ENCODE measurements at places on chromosomes 4 and X.

DNA sequence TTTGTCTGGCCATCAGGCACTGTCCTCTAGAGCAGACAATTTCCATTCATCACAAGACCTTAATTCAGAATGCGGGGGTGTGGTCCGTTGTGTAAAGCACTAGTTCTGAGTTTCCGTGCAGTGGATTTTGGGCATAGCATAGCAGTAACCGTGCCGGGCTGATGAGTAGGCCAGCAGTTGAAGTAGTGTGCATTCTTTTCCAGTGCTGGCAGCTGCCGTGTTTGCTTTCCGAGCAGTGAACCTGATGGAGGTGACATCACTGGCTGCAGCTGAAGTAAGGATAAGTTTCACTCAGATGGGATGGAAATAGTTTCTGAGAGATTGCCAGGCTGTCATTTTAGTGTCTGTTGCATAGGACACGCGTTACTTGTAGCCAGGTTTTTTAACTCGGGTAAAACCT lies 107.0 kb upstream of the STIM2 start:
- DNase-seq, result no peak

DNA sequence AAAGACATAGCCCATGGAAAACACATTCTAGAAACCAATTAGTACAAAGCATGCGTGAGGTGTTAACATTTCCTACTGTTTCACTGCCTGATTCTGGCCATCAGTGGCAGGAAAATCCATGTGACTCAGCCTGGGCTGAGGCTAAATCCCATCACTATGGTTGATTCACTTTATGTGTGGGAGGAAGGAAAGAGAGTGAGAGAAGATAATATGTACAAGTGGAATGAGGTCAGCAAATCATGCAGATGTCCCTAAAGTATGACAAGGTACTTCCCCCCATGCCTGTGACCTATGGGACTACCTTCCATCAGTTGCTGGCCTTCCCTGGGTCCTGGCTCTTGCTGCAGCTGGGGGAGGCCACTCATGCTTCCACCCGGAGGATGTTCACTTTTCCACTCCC lies 64.2 kb upstream of the MAP3K15 start:
- DNase-seq, result no peak

DNA sequence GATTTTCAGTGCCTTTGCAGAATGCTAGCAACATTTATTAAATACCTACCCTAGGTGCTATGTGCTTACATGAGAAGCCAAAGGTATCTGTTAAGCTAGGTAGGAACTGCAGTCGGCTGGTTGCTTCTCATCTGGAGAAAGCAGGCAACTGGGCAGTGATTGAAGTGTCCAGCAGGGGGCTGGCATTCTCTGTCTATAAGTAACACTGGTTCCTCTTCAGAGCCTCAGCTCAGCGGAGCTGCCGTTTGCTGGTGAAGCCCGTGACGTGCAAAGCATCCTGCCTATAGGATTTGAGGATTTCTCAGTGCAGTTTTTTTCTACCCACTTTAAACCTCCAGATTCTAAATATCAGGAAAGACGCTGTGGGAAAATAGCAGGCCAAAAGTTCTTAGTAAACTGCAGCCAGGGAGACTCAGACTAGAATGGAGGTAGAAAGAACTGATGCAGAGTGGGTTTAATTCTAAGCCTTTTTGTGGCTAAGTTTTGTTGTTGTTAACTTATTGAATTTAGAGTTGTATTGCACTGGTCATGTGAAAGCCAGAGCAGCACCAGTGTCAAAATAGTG lies at the start of gene GRPR:
Gene GRPR (plus strand): TSS at position 344 of the 565 bp plus-strand sequence. CDS start 389 bp downstream, outside the sequence.
- DNase-seq, result peak; percentile 39

- peak; percentile 98 for DNase-seq
Observed at GRCh38 chrX:318068-318738, 393 bp downstream of the GTPBP6 start.

GRCh38 chrX:70030301-70030767 lies 19.4 kb downstream of the AWAT2 start:
- peak; percentile 45 for DNase-seq

DNA sequence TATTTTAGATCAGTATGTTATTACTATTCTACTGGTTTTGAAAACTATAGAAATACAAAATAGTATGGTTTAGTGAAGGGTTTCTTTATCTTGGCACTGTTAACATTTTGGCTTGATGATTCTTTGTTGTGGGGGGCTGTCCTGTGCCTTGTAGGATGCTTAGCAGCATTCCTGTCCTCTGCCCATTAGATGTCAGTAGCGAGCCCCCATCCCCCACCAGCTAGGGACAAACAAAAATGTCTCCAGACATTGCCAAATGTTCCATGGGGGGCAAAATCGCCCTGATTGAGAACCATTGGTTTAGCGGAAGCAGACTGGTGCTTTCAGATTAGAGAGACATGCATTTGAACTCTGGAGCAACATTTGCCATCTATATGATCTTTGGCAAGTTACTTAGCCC lies 23.3 kb downstream of the SPARCL1 start:
- DNase-seq, result no peak

- DNase-seq, result no peak
Observed at GRCh38 chr4:81148576-81148975, 66.4 kb downstream of the PRKG2 start.

- no peak for DNase-seq
Observed at GRCh38 chr4:112753333-112753732, 116.4 kb downstream of the LARP7 start.

DNA sequence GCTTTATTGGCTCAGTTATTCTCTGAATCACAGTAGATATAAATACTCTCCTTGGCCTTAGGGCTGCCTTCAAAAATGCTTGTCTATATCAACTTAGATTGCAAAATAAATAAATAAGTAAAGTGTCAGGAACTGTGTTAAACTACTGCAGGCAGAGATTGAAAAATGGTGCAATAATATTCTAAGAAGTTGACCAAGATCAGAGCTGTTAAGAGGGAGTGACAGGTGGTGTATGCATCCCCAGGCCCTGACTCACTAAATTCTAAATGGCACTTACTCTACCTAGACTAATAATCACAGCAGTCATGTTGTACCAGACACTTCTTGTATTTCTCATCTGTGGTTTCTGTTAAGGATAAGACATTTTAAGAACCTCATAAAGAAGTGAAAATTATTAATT lies 235.1 kb upstream of the SPOCK3 start:
- DNase-seq, result no peak

DNA sequence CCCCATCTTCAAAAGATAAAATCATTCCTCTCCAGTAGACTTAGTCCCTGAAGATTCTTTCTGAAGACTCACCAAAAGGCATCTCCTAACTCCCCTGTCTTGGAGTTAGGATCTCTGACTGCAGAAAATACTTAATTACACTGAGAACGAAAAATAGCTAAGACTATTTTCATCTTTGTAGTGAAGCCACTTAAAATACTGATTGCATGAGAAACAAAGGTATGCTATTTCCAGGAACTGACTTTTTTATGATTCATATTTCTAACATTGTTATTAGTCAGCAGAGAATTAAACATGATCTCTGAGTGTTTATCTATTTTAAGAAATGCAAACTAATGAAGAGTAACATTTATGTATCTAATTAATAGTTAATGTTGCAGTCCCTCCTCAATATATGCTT lies 71.8 kb upstream of the NR3C2 start:
- DNase-seq, result no peak

- DNase-seq, result no peak
Observed at GRCh38 chrX:14964500-14964899, 91.3 kb downstream of the MOSPD2 start.

GRCh38 chr4:149465955-149466354 lies 349.7 kb downstream of the IQCM start:
- DNase-seq, result no peak

DNA sequence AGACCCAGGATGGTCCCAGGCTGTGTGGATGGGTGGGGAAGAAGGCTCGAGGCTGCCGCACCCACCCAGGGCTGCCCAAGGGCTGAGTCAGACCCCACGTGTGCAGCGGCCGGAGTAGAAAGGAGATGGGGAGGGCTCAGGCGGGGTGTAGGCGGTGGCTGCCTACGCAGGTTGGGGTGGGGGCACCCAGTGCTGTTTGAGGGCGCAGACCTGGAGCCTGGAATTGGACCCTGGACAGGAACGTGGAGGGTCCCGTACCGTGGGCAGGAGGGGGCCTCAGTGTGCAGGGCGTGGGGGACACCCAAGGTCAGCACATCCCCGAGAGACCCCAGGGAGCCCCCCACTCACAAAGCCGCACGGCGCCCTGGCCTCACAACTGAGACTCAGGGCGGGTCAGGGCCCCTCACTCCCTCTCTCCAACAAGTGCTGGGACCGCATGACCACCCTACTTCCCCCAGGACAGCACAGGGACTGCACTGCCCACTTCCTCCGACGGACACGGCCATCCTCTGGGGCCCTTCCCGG lies 79.9 kb downstream of the FAM53A start:
- DNase-seq, result no peak

All from CD4-positive, alpha-beta T cell treated with Interleukin-2 at 100 ng/mL for 4 hours (primary cell).